Stimulated activated CD8-positive, alpha-beta memory T cell treated with anti-CD3 and anti-CD28 coated beads, Interleukin-4, amount 100 ng/mL, for 24 hours (primary cell): ENCODE measurements at places on chromosomes 11 and 22.

DNA sequence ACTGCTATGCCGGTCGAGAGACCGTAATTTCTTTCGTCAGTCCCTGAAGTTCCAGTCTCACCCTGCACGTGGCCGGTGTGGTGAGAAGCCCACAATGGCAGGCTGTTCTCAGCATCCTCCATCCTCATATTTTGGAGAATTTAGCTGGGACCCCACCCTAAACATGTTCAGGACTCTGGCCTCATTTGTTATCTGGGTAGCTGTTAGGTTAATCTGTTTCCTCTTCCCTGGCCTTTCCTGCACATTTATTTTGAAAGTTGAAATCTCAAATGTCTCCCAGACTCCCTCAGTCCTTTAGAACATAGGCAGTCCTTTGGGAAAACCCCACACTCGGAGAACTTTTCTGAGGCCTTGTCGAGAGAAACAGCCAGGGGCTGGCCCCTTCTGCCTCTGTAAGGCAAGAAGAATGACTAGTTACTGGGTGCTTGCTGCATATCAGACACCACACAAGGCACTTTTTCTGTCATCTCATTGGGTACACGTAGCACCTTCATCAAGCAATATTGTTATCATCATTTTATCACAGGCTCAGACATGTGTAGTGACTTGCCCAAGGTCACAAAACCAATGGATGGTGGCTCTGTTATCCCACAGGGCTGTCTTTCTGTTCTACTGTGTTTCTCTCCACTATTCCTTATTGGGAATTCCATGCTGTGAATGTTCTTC lies 109.3 kb upstream of the CRYBB3 start:
- no peak for DNase-seq

DNA sequence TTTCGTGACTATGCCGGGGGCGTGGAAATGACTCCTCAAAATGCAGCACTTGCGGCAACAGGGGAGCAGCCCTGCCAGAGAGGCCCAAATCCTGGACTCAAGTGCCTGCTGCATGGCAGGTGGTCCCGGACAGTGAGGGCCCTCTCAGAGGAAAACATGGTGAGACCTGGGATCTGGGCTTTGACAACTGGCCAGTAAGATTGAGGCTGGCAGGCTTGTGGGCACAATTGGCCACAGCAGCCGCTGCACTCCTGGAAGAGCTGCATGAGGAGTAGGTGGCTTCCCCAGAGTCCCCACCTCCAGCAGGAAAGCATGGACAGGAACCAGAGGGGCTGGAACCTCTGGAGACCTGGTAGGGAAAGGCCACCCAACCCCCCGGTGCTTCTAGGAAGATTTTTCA lies 13.4 kb downstream of the LINC01488 start:
- DNase-seq, result no peak

GRCh38 chr11:15476371-15476917 lies 361.7 kb downstream of the INSC start:
- no peak for DNase-seq

DNA sequence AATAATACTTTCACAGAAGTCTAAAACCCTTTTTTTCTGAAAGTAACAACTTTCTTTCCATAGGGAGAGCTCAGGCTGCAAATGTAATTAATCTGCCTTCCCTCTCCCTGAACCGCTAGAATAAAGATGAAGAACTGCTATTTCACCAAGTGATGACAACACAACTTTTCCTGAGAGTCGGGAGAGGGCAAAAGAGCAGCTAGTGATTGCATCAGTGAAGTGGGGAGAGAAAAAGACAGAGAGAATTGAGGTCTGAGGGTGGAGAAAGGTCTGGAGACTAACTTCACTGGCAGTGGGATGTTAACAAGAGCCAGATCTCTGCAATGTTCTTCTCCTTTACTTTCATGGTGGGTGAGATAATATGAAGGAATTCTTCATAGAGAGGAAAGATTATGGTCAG lies 10.9 kb upstream of the MPEG1 start:
- DNase-seq, result no peak

- no peak for DNase-seq
These were observed 68.5 kb downstream of the DHCR7 start for GRCh38 chr11:71379701-71380100.

GRCh38 chr11:63682066-63683021 lies 1.0 kb downstream of the RTN3 start:
- DNase-seq, result peak; percentile 11

DNA sequence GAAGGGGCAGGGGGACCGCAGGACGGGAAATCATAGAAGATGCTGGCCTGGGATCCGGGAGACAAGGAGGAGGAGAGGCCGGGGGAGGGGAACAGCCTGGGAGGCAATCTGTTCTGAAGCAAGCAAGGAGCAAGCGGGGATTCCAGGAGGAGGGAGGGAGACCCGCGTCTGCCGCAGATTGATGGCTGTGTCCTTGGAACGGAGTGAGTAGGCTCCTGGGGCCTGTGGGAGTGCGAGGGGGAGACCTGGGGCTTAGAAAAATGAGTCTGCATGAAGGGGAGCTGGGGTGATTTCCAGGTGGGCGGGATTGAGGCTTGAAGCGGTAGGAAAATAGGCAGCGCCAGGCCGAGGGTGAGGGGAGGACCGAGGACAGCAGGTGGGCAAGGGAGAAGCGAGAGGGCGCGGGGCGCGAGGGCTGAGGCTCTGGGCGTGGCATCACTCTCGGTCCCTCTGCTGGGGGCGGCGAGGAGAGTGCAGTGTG lies 1.6 kb upstream of the LRRC55 start:
- no peak for DNase-seq

- DNase-seq, result no peak
These were observed 75.6 kb downstream of the BLID start for GRCh38 chr11:122040464-122040863.

DNA sequence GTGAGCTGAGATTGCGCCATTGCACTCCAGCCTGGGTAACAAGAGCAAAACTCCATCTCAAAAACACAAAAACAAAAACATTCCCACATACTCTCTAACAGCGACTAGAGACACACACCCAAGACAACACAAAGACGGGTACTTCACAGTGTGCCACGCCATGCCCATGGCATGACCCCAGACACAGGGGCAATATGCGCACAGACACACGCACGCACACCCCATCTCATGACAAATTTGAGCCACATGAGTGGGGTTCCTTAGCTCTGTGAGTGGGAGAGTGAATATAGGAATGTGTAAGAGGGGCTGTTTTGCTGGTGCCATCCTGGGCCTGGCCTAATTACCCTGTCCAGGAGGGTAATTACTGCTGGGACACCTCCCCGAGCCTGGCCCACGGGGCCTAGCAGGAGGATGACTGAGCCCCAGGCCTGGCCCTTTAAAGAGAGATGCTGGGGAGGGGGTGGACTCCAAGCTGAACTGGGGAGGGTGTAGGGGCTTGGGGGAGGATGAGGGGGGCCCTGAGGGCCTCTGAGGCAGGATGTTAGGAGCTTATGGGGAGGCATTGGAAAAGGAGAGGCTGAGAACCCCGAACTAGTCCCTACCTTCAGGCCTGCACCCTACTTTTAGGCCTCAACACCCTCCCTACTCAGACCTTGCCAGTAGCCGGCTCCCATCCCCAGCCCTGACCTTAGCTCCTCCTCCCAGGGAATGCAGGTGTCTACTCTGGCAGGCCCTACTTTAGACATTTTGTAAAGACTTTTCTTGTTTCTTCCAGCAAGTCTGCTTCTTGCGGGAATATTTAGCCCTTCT lies 1.5 kb downstream of the LTBP3 start:
- DNase-seq, result no peak

- no peak for DNase-seq
These were observed 25.5 kb upstream of the GNB1L start for GRCh38 chr22:19879992-19880785.

GRCh38 chr22:28395920-28396753 lies 283.5 kb downstream of the TTC28 start:
- no peak for DNase-seq

DNA sequence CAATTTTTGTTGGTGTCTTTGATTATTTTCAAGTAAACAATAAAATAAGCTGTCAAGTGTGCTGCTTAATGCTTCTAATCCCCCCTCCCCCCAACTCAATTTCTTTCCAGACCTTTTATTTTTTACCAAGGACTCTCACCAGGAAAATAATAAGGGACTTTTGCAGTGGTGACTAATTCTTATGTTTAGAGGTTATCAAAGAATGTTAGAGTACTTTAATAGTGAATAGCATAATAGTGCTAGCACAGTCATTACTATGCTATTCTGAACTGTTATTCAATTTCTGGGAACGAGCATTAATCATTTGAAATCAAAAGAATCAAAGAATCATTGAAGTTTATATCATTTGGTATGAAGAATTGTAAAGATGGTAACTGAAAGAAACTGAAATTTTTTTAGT lies 251.4 kb downstream of the DDX10 start:
- no peak for DNase-seq

DNA sequence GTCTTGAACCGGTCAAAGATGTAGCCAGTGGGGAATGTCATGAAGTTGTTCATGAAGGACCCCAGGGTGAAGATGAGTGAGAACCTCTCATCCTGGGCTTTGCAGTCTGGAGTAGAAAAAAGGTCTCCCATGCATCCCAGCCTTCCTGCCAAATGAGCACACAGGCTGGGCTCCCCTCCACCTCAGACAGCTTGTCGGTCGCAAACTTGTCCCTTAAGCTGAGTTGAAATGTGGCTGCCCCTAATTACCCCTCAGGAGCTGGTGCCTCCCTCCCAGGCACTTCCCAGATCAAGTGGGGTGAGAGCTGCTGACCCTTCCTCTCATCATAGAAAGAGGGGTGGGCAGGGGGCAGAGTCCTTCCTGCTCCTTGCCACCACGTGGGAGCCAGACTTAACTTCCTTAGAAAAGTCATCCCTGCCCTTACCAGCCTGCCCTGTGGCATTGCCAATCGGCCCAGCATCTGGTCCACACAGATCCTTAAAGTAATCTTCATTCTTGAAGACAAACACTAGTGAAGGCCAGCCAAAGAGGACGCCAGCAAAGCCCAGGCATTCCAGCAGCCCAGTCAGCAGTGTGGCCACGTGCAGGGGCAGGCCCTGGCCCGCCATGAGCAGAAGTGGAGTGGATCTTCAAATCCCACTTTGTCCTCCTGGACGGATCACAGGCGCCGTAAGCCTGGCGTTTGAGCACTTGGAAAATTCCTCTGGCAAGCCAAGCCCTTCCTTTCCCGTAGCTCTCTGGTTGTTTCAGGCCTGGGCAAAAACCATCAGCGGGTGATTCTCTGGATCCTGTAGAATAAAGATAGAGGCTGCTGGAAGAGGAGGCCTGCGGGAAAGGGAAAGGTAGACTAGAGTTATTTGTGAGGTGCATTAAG lies 1.1 kb downstream of the SLC43A3 start:
- no peak for DNase-seq

- DNase-seq, result no peak
These were observed 789.4 kb upstream of the KIRREL3 start for GRCh38 chr11:127789927-127790326.

DNA sequence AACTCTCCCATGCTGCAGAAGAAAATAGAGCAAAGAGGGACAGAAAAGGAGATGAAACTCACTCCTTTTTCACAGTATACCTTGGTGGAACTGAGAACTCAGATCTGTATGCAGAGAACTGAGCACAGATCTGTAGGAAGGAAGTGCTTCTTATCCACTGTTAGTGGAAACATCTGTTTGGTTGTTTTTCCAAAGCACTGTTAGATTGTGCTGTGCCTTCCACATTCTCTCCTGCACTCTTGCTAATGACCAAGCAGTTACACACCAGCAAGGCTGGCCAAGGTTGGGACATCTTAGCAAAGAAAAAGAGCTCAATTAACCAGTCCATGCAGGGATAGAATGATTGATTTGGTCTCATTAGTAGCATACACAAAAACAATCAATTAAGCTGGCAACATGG lies 20.1 kb upstream of the SIK2 start:
- no peak for DNase-seq

- no peak for DNase-seq
These were observed 69.1 kb downstream of the MICAL2 start for GRCh38 chr11:12179531-12179930.

DNA sequence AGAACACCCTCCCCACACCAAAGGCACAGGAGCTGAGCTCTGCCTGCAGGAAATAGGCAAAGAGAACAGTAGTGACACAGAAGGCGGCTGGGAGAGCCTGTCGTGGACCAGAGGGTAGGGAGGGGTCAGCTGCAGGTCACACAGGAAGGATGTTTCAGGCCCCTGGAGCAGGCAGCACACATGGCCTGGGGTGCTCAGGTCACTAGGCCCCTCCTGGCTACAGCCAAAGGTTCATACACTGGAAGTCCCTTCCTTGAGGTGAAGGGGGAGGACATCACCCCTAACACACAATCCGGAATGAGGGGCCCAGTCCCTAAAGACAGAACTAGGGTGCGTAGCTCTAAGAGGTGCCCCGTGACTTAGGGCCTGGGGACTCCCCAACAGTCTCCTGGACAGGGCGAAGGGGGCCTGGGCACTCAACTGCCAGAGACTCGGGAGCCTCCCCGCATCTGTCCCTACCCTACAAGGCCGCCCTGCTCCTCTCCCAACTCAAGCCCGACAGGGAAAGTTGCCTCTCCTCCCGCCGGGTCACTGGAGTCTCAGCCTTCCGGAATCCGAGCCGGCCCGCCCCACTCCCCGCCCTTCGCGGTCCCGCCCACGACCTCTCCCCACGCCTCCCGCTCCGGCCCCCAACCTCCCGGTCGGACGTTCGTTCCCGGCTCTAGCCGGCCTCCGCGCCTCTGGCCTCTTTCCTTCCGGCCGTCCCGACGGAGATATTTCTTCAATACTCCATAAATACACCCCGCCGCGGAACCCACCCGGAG lies at the start of gene CYB5R2:
Gene CYB5R2 (minus strand): TSS at position 541 of the 764 bp plus-strand sequence. CDS start 675 bp downstream, outside the sequence.
- DNase-seq, result no peak

DNA sequence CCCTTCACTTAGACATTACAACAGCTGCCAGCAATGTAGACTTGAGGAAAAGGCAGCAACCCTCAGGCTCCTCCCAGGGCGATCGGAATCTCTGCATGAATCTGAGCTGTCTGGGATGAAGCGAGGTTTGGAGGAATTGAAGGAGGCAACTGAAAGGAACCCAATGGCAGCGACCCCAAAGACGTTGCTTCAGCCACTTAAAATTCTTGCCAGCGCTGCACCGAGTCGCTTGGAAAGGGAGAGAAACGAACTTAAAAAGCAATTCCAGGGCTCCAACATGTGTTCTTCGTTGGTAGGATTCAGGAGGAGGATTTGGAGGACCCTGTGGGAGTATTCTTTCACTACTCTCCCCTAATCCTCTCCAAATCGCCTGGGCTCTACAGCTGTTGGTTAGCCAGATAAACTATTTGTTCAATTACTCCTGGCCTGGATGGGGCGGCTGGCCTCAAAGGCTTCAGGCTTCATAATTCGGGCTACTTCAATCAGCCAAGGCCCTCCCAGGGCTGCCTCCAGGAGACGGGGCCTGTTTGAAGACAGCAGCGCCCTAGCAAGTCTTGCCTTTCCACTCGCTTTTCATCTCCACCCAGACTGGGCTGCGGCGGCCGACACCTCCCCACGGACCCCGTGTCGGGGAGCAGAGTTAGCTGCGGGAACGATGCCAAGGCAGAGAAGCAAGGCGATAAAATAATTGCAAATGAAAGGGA lies 72.4 kb upstream of the TMEM45B start:
- DNase-seq, result no peak
